ENCODE measurements at places on chromosomes 2 and 18.
A peak's percentile ranks its signal among the peaks of the same experiment; 100 is the strongest.

GRCh38 chr18:61551586-61551985, 218.4 kb downstream of the CDH20 start:
- peak; percentile 67 for DNase-seq

GRCh38 chr2:14540015-14540414, 92.5 kb upstream of the LRATD1 start:
- DNase-seq: no peak

DNA sequence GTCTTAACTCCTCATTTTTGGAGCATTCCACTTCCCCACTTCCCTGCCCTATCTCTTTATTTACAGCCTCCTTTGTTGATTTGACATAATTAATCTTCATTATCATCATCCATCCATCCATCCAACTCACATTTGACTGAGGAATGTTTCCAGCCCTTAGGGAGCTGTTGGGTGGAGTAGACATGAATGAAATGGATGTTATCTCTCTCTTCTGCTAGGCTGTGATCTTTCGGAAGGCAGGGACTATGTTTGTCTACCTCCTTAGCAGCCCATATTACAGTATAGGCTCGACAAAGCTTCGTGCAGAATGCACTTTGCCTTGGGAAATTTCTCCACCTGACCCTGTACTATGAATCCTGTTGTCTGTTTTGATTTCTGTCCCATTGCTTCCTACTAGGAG, 7.7 kb upstream of the EFEMP1 start:
- DNase-seq: no peak

DNA sequence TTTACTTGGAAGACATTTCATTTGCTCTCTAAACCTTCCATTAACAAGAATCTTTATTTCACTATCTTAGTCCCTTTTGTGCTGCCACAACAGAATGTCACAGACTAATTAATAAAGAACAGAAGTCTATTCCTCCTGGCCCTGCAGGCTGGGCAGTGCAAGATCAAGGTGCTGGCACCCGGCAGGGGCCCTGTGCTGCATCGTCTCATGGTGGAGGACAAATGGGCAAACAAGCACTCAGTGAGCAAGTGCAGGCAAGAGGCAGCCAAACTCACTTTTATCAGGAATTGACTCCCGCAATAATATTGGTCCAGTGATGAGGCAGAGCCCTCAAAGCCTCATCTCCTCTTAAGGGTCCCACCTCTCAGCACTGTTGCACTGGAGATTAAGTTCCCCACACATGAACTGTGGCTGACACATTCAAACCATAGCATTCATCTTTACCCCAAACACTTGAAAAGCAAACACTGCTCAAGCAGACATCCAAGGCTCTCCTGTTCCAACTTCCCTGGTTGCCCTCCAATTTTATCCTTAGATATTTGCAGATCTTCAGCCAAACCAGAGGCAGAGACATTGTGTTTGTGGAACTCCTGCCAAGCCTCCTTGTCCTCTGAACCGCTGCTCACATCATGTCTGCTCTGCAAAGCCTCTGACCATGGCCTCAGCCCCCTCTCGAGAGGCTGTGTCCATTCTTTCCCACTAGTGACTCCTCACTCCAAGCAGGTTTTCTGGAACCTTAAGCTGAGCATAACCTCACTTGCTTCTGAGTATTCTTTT, 404.4 kb upstream of the SOX11 start:
- DNase-seq: no peak

DNA sequence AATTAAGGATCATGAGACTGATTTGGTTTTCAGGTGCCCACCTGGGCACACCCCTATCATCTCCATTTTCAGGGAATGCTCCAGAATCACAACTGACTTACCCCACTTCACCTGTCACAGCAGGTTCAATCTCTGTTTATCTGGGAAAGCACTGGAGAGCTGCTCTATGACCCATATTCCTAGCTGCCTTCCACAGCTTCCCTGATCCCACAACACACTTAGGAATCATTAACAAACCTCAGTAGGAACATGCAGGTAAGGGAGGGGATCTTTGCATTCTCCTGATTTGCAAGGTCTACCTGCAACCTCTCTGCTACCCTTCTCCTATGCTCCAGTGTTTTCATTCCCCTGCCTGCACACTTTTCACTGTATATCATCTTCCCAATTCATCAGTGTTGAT, 18.7 kb upstream of the FABP1 start:
- DNase-seq: no peak

DNA sequence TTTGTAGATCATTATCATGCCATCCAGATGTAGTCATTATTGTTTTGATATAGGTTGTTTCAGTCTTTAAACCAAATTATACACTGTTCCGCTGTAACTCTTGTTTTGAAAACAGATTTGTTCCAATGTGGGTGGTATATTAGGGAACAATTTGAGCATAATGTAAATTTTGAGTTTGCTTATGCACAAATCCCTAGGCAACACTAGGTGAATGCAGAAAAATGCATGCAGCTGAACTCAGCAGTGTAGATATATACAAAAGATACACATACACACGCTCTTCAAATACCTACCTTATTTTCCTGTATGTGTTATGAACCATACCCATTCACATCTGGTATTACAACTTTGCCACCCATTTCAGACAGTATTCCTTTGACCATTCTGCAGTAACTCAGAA, 35.8 kb downstream of the MSH2 start:
- no peak for DNase-seq

DNA sequence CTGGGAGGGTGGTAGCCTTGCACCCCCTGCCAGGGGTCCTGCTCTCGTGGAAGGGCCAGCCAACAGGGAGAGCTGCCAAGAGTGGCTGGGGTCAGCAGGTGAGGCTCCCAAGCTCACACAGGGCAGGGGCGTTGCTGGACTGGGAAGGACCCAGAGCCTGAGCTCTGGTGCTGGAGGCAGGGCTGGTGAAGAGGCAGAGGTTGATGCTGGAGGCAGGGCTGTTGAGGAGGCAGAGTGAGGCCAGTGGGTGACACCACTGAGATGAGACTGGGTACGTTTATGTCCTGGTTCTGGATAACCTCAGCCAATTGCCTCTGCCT, 7.0 kb downstream of the ADRA2B start:
- DNase-seq: no peak

- no peak for DNase-seq
Observed at GRCh38 chr2:200050921-200051610, 95.7 kb downstream of the MAIP1 start.

GRCh38 chr2:181596556-181596955, 60.3 kb downstream of the CERKL start:
- DNase-seq: no peak

DNA sequence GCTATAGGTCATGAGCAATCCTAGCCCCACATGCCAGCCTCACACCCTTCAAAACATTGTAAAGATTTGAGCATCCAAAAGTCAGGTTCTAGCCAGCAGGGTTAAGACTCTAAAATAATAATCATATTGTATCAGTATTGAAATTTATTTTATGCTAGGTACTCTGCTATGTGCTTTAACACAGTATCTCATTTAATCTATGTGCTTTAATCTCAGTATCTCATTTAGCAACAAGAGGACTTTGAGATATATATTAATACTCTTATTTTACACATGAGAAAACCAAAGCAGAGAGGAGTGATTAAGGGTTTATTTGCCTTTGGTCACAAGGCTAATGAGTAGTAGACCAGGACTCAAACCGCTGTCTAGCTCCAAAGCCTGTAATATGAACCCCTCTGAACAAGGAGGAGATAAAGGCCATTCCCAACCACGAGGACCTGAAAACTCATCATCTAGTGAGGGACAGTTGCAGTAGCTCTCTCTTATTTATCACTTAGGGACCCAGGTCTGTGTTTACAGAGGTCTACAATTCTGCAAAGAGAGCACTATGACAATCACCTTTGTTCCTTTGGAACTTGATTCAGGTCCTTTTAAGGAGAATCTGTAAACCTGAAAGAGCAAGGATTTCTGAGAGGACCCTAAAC, 116.5 kb upstream of the SERTAD2 start:
- no peak for DNase-seq

- DNase-seq: no peak
Observed at GRCh38 chr18:31661965-31662364, 22.4 kb downstream of the B4GALT6 start.

DNA sequence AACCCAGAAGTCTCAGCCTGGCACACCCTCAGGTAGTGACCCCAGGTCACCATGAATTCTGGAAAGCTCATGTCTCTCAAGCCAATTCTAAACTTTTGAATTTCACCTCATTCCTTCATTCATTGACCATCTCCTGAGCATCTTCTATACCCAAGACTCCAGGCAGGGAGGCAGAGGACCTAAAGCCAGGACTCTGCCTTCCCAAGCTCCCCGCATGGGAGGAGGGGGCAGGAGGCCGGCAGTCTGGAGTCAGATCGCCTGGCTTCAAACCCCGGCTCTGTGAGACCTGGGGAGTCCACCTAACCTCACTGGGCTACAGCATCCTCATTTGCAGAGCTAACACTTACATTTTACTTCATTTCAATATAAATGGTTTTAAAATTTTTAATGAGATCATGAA, 59.0 kb downstream of the SMAD7 start:
- no peak for DNase-seq

DNA sequence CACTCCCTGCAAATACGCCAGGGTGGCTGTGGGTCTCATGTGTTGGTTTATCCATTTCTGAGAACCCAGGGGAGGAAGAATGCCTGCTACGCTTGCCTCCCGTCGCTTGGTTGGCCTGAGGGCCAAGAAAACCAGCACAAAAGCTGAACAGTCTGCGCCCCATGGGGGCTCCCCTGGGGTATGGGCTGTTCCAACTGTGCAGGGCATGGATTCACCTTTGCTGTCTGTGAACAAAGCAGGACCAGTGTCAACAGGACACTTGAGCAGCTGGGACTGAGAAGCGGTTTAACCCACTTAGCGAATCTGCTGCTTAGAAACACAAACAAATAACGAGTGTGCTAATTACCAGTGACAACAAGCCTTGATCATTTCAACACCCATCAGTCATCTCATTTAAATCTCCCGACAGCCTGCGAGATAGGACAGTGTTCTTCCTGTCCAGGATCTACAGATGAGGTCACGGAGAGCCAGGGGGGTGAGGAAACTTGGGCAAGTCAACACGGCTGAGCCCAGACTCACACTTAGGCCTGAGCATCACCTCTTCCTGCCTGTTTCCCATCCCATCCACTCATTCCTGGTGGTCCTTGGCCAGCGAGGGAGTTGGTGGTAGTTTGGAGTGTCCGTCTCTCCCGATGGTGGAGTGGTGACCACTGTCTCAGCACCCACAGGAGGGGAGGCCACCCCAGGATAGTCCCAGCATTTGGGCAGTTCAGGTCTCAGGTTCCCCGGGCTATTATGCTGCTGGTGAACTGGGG, 111.6 kb upstream of the HAAO start:
- DNase-seq: peak; percentile 89

- DNase-seq: no peak
Observed at GRCh38 chr18:22322243-22322691, 95.4 kb downstream of the CTAGE1 start.

GRCh38 chr18:52007105-52007504, 332.9 kb upstream of the DCC start:
- no peak for DNase-seq

DNA sequence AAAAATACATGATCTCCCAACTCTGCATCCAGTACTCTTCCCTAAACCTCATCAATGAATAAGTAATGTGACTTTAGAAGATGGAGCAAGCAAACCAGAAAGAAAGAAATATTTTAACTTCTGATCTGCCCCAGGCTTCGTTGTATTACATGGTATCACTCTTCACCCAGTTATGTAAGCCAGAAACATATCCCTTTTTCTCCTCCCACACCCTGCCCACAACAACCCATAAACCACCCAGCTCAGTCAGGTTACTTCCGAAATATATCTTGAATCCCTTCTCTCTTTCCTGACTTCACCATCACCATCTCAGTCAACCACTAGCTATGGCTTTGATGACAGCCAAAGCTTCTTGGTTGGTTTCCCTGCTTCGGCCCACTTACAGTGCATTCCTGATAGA, 295.8 kb upstream of the PARD3B start:
- no peak for DNase-seq

GRCh38 chr2:170495896-170496295, 219.2 kb upstream of the SP5 start:
- no peak for DNase-seq

DNA sequence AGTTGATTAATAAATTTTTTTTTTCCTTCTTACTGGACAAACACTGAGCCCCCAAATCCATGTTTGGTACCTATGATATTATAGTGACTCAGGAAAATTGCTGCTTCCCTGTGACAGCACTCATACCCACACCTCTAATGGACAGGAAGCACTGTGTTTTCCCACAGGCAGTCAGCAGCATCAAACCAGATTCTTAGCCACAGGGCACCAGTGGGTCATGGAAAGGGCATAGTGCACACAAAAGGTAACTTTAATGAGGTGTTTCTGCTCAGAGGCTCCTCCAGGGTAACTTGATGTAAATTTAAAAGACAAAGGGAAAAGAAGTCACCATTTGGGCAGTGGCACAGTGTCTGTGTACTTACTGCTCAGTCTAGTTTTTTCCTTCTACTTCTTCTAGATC, 34.1 kb downstream of the SERPINB11 start:
- no peak for DNase-seq

GRCh38 chr2:179571252-179571651, 290.2 kb downstream of the ZNF385B start:
- DNase-seq: peak; percentile 26

DNA sequence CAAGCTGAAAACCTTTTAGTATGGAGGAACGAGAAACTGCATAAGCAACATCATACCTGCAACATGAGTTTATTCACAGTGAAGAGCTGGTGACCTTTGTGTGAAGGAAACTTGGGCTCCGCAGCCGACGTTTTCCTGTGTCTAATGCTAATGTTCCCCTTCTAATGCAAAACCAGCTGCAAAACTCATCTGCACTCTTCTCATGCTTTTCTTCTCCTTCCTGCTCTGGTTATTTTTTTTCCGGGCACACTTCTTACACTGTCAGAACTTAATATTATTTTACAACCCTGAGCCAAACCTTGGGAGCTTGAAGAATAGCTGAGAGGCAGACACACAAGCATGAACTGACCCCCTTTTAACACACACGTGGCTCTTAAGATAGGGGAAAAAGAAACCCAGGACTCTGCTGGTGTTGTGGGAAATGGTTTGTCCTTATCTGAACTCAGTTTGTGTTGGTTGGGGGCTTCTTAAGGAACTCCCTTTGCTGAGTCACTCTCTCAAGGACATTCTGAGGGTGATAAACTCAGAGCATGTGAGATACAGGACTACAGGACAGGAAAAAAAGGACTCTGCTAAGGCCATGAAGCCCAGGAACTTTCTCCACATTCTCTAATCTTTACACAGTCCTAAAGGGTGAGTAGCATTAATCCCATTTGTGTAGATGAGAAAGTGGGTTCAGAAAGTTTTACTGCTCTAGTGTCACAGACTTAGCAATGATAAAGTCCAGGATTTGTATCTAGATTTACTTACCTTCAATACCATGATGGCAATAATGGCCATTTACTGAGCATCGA, 439.3 kb upstream of the TRIB2 start:
- DNase-seq: no peak

GRCh38 chr2:226475650-226476049, 324.0 kb downstream of the IRS1 start:
- DNase-seq: no peak

DNA sequence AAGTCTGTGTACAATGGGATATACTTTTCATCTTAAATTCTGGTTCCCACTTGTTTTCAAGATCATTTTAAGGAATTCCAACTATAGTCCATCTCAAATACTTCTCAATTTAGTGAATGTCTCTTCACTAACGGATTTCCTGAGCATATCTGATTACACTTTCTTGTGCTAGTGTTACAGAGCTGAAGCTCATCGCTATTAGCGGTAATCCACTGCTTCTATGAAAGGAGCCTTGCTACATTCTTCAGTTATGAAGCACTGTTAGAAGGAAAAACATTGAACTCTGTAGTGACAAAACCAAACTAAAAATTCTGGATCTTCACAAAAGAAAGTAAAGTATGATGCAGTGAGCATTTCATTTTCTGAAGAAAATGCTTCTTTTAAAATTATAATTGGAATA, 72.0 kb downstream of the AGPS start:
- DNase-seq: no peak

Measured in lower leg skin (tissue), 4 donors.